ENCODE measurements at places on chromosomes 1 and 21. TPM values are rescaled to one million over a fixed set of nuclear protein-coding genes. Genes with fewer than 3 reads are reported as not detected.

GRCh38 chr21:41760411-41760810 lies 6.4 kb downstream of the RIPK4 start:
- no peak overlapping the region for H3K4me3 ChIP-seq
- no peaks in the 10 kb centered on the region for H3K36me3 ChIP-seq
- peaks cover 55% of the 10 kb centered on the region for H3K27me3 ChIP-seq

DNA sequence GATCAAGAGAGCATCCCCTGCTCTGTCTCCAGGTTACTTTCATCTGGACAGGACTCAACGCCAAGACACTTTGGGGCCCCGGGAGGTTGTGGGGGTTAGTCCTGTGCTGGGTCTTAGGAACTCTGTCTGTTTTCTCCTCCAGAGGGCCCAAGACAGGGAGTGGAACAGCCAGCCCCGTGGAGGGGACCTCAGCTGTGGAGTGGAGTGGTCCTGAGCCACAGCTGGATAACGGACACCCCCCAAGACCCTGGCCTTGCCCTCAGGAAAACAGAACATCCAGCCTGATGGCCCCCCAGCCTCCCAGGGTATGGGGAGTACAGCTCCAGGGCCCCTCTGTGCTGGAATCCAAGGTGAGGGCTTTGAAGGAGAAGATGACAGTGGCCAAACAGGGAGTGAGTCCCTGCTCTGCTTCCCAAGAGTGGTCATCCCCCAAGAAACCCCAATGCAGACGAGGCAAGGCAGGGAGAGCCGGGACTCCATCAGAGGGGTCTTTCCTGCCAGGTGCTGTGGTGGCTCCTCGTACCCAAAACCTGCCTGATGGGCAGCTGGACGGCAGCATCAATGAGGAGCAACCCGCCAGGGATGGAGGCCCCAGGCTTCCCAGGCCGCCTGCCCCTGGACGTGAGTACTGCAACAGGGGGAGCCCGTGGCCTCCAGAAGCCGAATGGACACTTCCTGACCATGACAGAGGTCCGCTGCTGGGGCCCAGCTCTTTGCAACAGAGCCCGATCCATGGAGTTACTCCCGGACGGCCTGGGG lies 3.5 kb downstream of the KIAA1614 start:
- H3K27me3 ChIP-seq, result peaks cover 31% of the 10 kb centered on the region
- no peak overlapping the region for H3K27ac ChIP-seq
- no peak for DNase-seq
- H3K4me3 ChIP-seq, result no peak overlapping the region

Gene SYDE2
- polyA plus RNA-seq, result 30.2 TPM

GRCh38 chr21:28397040-28397439 lies 595.6 kb downstream of the LTN1 start:
- no peak for DNase-seq
- H3K27me3 ChIP-seq, result no peaks in the 10 kb centered on the region
- peaks cover 5% of the 10 kb centered on the region for H3K4me1 ChIP-seq
- H3K4me3 ChIP-seq, result no peak overlapping the region
- no peaks in the 10 kb centered on the region for H3K36me3 ChIP-seq
- no peak overlapping the region for H3K27ac ChIP-seq

DNA sequence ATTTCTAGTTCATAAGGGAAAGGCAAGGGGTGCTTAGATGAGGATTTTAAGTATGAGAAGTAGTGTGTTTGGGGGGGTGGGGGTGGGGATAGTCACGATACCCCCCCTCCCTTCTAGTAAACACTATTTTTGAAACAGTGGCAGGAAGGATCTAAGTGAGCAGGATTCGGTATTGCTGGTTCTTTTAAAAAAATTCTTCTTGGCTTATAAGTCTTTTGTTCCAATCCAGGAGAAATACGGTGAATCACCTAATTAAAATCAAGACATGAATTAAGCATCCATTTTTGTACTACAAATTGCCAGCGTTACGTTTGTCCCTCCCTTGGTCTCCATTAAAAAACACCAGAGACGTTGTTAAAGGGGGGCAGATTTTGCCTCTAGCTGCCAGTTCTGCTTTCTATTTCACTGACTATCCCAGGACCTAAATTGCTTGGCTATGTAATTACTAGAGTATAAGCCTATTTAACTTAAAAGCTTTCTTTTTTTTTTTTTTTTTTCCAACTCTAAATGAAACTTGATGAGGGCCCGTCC lies 911 bp downstream of the LMO4 start:
- no peaks in the 10 kb centered on the region for H3K27me3 ChIP-seq
- H3K36me3 ChIP-seq, result peaks cover 8% of the 10 kb centered on the region
- peak; percentile 30 for DNase-seq
- H3K4me3 ChIP-seq, result peak overlapping the region; percentile 94
- peaks cover 32% of the 10 kb centered on the region for H3K4me1 ChIP-seq

- no peak overlapping the region for H3K27ac ChIP-seq
- no peaks in the 10 kb centered on the region for H3K4me1 ChIP-seq
- DNase-seq, result no peak
- H3K4me3 ChIP-seq, result no peak overlapping the region
- no peaks in the 10 kb centered on the region for H3K36me3 ChIP-seq
Measured at GRCh38 chr21:38538353-38538752, 40.1 kb upstream of the ERG start.

Gene KMO
- polyA plus RNA-seq, result not detected

DNA sequence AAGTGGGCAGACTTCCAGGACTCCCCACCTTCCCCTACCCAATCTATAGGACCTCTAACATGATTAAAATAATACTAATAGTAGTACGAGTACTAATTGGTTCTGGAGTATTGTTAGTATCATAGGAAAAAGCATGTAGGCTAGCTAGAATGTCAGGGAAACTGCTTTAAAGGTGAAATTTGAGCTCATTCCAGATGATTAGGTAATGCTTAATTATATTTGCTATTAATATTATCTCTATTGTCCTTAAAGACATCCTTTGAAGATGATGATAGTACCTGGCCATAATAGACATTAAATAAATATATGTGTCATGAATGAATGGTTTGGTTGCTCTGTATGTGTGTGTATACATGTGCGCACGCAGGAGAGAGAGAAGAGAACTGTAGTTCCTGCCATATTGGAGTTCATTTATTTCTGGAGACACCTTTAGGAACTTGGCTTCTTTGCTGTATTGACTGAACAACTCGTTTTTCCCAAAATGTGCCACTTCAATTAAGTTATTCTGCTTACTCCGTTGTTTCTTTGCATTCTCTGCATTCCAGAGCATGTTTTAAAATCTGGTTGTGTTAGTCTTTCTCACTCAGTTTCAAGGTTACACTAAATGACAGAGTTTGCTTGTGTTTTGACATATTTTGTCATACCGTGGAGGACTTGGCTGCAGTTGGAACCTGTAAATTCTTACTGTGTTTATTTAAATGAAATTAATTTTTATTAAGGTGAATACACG lies 117.1 kb downstream of the OSBPL9 start:
- peak overlapping the region; percentile 67 for H3K27ac ChIP-seq
- H3K27me3 ChIP-seq, result no peaks in the 10 kb centered on the region
- no peak overlapping the region for H3K4me3 ChIP-seq

Gene MSH4
- polyA plus RNA-seq, result not detected

Measured in cardiac muscle cell (in vitro differentiated cells and primary cell).